ENCODE measurements at places on chromosomes 11 and 22.

DNA sequence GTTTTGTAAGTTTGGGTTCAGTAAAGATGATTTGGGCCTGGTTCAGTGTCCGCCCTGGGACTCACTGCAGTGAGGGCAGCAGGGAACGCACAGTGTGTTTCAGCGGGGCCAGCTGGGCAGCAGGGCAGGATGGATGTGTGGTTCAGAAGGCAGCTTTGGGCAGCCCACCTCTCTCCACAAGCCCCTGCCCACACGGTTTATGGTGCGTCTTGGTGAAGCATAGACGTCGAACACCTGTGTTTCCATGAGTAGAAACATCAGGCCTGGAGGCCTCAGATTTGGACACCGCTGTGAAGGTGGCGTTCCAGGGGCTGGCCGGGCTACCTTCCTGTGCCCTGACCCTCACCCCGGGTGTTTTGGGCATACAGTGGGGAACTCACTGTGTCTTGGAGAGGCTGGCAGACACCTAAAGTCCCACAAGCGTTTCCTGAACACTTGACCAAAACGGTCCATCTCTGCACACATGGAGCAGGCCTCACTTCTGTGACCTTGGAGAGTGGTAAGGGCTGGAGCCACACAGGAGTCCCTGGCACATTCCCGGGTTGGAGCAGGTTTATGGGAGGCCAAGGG, 59.0 kb downstream of the ST14 start:
- DNase-seq = no peak

DNA sequence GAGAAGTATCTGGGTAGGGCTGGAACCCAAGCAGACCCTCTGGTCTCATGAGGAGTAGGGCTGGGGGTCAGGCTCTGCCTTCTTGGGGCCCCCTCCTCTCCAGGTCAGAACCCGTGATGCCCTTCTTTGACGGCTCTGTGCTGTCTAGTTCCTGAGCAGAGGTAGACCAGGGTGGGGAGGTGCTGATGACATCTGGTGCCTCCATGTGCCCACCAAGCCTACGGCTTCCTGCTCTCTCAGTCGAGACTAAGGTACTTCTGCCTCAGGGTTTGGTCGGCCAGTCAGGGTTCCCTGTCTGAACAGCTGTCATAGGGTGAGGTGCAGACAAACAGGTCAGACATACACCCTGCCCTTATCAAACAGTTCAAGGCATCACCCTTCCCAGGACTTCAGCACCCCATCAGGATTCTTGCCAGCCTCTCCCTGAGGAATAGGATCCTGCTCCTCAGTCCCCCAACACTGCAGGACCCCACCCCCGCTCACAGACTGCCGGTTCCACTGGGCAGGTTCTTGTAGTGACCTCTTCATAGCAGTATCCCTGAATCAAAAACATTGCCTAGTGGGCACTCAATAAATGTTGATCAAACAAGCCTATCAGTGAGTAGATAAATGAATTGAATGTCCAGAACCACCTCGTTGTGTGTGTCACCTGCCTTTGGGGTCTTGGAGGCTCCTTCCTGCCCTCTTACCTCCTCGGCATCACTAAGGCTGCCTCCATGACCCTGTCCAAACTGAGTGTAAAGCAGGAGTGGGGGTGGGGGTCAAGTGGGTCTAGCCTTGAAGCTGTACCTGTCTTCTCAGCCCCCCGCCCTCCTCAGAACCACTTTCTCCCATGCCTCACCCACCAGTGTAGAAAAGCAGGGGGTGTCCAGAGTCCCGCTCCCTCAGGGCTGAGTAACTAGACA, 158.2 kb downstream of the BUD13 start:
- DNase-seq = no peak

GRCh38 chr11:118928870-118929500, 3.3 kb upstream of the BCL9L start:
- DNase-seq = no peak

- DNase-seq = no peak
Observed at GRCh38 chr11:16180868-16181267, 175.5 kb downstream of the SOX6 start.

GRCh38 chr11:68266121-68266891, 5.5 kb downstream of the C11orf24 start:
- no peak for DNase-seq

GRCh38 chr22:48104102-48104738, 1341.8 kb downstream of the TBC1D22A start:
- DNase-seq = no peak

GRCh38 chr11:115715251-115715770, 211.1 kb upstream of the CADM1 start:
- no peak for DNase-seq

GRCh38 chr11:17544181-17544622, at the start of gene USH1C:
Gene USH1C (minus strand): TSS chr11:17544416. CDS start chr11:17544307, 109 bp downstream.
- DNase-seq = no peak

- DNase-seq = no peak
Observed at GRCh38 chr11:72244361-72245262, 636 bp upstream of the PHOX2A start.

GRCh38 chr11:67482275-67482826, 475 bp upstream of the AIP start:
- no peak for DNase-seq

DNA sequence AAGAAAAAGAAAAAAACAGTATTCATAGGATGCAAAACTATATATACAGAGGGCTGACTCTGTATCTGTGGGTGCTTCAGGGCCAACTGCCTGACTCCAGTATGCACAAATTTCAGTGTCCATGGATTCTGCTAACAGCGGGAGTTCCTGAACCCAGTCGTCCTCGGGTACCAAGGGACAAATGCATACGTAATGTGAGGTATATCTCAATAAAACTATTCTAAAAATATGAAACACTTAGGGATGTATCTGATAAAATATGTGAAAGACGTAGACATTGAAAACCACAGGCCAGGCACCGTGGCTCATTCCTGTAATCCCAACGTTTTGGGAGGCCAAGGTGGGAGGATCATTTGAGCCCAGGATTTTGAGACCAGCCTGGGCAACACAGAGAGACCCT, 13.9 kb upstream of the COMT start:
- DNase-seq = no peak

- DNase-seq = no peak
Observed at GRCh38 chr11:2318123-2318522, 16.3 kb downstream of the TSPAN32 start.

DNA sequence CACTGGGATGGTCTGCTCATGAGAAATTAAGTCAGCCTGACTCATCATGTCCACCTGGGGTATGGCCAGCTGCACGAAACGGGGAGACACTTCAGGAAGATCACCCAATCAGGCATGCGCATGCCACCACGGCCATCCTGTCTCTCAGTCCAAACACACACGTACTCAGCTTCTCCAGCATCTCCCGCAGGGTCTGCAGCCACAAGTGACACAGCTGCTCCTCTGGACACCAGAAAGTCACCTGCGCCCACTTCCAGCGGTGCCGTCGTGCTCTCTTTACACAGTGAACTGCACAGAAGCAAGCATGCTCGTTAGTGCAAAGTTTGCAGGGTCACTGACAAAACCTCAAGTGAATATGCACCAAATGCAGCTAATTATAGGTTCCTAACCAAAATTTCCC, 18.1 kb downstream of the CERK start:
- no peak for DNase-seq

DNA sequence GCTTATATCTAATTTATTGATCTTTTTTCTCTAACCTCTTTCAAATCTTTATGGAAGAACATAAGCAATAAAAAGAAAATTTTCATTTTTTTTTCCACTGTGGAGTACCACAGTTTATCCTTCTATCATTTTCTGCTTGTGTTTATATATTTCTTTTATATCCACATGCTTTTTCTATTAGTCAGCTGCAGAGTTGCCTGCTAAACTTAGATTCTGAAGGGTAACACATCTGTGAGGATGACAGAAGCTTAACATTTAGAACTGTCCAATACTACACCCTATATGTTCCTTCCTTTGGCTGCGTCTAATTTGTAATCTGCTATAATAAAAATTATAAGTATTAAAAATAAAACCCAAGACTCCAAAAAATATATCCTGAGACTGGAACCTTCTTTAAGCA, 20.8 kb downstream of the CCDC90B start:
- no peak for DNase-seq

GRCh38 chr22:48708558-48709245, 1119.0 kb downstream of the BRD1 start:
- no peak for DNase-seq

DNA sequence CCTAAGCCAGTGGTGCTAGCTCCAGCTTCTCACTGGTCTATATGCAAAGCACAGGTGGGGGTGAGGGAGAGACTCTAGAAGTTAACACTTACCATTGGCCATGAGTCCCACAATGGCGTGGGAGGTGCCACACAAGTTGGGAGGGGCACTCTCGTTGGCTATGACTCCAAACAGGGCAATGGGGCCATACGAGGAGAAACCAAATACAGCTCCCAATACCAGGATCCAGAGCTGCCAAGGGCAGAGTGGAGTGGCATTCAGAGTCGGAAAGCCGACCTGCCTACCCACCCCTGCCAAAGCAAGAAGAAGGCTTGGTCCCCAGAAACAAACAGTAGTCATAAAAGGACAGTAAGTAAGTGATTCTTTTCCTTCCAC, 5.6 kb downstream of the SLC37A4 start:
- no peak for DNase-seq

DNA sequence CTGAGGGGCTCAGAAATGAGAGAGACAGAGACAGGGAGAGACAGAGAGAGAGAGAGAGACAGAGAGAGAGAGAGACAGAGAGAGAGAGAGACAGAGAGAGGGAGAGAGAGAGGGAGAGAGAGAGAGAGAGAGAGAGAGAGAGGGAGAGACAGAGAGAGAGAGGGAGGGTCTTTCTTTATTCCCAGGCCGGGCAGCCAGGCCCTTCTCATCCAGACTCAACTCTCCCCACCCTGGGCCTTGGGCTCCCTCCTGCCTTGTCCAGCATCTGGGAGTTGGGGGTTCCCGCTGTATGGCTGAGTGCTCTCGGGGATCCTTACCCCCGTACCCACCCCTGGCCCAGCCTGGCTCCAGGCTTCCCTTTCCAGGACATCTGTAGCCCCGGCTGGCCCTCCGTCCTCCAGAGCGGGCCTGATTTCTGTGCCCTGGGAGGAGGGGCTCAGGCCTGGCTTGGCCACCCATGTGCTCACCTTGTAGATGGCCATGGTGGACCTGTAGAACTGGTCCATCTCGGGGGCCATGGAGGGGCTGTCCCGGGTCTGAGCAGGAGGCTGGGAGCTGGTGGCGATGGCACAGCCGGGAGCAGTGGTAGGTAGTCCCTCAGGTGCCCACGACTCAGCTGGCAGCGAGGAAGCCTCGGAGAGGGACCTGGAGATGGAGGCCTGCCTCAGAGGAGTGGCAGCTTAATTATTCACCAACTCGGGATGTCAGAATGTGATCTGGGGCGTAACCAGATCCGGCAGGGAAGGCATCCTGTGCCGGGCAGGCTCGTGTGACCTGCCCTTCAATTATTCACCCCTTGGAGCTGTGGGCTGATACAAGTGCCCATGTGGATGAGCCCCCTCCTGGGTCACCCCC, at the start of gene BAIAP2L2:
Gene BAIAP2L2 (minus strand): TSS at position 677 of the 855 bp plus-strand sequence. CDS start 159 bp downstream, at position 518.
- DNase-seq = no peak

GRCh38 chr11:2761131-2762030, 61.6 kb upstream of the KCNQ1OT1 start:
- DNase-seq = no peak

DNA sequence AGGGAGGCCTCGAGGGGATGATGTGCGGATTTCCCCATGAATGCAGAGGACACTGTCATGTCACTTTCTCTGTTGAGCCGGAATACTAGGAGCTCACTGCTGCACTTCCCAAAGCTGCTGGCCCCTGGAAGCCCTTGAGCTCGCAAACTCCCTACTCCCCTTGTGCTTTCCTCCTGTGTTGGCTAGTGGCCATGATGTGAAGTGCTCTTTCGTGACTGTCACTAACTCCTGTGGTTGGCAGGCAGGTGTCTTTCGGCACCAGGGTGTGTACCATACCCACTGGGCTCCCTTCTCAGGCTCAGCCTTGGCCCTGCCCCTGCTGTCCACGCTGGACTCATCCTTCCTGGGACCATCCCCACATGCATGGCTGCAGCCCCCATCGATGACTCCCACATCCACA, 86.2 kb downstream of the BTBD10 start:
- no peak for DNase-seq

DNA sequence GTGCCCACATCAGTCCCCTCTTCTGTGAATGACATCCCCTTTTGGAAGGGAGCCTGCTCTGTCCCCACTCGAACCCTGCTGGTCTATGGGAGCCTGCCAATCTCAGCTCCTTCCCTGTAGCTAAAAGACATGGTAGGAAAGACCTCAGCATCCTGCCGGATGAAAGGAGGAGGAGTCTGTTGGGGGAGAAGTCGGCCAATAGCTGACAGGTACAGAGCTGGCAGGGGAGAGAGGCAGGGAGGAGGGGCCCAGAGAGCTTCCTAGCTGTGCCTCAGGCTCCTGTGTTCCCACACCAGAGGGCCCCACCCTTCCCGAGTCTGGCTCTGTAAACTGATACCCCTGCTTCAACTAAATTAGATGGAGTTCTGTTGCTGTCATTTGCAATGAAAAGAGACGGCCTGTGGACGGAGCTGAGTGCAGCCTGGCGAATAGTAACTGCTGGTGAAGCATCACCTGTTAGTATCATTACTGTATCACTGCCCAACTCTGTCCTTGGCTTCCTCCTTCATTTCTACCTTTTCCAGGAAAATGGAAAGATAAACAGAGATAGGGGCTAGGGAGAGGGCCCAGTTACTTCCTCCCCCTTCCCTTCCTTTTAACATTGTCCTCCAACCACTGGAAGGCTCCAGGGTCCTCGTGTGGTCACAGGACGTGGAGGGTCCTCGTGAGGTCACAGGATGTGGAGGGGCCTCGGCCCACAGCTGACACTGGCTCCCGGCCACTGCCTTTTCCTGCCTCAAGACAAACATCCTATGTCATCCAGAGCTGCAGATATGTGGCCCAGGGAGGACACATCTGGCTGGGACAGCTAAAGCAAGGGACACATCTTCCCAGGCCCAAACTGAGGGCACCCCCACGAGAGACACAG, 15.1 kb downstream of the FXYD6 start:
- no peak for DNase-seq

GRCh38 chr11:8047382-8047781, 33.6 kb upstream of the TUB start:
- DNase-seq = no peak

GRCh38 chr11:85086504-85087284, 540.5 kb downstream of the DLG2 start:
- DNase-seq = no peak

GRCh38 chr11:128210148-128210940, 377.0 kb downstream of the ETS1 start:
- DNase-seq = peak; percentile 71

DNA sequence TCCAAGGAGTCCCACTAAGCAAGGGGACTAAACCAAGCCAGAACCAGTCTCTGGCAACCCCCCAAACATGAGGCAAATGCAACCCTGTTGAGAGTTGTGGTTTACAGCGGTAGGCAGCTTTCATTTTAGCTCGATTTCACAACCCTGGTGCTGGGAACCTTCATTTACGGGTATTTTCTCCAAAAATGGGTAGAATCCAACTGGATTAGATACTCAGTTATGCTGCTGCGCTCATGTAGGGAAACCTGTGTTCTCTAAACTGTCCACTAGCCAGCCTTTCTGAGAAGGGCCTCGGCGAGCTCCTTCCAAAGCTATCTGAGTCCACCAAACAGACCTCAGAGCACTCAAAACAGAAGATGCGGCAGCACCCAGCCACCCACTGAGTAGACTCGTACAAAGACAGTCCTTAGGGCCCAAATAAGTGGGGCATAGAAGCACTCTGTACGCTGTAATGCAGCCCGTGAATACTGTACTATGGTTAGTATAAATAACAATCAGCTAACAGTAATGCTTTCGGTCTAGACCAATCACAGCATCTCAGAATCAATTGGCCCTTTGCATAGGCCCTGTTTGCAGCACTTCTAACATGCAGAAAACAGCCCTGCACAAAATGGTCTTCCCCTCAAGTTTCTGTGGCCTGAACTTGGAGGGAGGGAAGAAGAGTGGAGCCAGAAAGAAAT, 104.7 kb downstream of the ETS1 start:
- no peak for DNase-seq

GRCh38 chr22:38733329-38733723, 22.5 kb downstream of the SUN2 start:
- no peak for DNase-seq

Measured in right renal cortex interstitium (tissue), 3 donors.